ENCODE measurements at places on chromosomes 6 and 20. TPM values are rescaled to one million over a fixed set of nuclear protein-coding genes. Genes with fewer than 3 reads are reported as not detected.

GRCh38 chr20:21137078-21137477 lies 11.2 kb downstream of the KIZ start:
- no peak for DNase-seq

DNA sequence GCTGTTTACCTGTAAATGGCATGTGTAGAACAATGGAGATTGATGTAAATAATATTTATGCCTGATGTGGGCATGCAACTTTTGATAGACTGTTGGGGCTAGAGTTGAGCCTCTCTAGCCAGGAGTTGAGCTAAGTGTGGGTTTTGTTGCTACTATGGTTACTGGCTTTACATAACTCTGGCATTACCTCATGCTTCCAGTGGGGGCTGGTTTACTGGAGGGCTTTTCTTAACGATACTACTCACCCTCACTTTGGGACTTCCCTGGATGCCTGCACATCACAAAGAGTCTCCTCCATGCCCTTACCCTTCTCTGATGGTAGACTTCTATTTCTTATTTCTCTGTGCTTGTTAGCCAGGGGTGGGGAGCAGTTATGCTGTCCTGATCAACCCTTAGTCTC lies 524.6 kb upstream of the CDH4 start:
- DNase-seq: no peak

DNA sequence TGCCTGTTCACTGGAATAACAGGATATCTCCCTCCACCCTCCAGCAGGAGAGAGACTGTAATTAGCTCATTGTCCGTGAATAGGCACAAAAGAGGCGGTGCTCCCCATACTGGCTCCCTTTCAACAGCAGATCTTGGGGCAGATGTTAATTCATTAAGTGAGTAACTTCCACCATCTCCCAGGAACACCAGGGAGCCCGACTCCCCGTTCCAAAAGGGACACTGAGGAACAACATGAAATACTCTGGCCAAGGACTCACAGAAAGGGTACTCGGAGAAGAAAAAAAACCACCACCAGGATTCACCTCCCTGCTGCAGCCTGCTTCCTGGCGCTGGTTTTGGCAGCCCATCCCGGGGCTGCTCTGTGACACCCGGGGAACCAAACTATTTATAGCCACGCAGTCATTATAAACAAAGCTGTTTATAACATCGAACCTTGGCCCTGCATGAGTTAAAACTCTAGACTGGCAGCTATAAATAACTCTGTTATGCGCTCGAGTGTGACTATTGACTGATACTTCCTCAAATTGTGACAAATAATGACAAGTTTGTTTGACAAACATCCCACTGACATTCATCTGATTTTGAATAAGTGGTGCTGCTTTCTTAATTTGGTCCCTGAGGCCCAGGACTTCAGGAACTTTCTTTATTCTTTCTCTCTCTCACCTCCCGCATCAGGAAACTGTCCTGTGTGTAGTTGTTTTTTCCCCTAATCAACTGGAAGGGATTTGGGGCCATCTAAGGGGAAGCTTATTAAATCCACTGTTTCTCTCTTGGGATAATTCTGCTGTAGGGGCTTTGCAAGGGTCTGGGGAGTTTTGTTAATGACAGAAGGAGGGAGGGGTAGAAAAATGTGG lies 521.6 kb downstream of the CD83 start:
- DNase-seq: no peak

DNA sequence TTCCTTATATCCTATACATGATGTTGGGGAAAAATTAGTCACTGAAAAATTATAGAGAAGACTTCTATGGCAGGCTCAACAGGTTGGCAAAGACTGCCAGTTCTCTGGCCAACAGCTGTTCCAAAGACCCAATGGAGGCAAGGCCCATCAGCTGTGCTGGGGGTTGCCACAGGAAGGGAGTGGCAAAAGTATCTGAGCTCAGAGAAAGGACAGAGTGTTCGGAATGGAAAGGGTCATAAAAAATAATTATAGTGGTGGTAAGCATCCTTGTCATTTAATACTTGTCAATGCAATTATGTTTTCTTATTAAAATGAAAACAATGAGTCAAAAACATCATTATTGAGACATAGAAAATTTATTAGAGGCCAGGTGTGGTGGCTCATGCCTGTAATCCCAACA lies 36.1 kb downstream of the FASTKD5 start:
- DNase-seq: no peak

GRCh38 chr6:16095180-16095579 lies 33.7 kb upstream of the MYLIP start:
- DNase-seq: no peak

DNA sequence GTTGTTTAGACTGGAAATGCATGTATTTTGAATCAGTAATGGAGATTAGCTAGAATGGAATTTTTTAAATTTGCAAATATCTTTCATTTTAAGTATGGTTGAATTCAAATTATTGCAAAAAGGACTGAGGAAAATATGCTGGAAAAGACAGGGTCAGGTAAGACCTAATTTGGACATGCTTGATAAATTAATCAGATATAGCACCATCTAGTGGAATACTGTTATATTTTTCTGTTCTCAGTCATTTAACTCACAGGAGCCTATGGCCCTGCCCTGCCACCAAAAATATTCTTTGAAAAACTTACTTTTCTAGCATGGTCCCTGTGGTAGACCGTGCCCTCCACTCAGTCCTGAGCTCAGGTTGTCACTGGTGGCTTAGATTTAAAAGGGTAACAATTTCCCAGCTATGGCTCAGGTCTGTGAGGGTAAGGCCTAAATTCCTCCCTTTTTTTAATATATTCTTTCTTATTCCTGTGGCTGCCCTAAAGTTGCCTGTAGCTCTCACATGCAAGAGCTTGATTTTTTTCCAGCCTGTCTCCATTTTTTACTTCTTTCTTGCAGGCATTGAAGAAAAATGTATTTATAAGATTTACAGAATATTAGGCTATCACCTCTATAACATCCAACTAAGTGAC lies 25.3 kb upstream of the KIAA1586 start:
- no peak for DNase-seq

GRCh38 chr20:43971267-43971666 lies 56.6 kb downstream of the TOX2 start:
- no peak for DNase-seq

DNA sequence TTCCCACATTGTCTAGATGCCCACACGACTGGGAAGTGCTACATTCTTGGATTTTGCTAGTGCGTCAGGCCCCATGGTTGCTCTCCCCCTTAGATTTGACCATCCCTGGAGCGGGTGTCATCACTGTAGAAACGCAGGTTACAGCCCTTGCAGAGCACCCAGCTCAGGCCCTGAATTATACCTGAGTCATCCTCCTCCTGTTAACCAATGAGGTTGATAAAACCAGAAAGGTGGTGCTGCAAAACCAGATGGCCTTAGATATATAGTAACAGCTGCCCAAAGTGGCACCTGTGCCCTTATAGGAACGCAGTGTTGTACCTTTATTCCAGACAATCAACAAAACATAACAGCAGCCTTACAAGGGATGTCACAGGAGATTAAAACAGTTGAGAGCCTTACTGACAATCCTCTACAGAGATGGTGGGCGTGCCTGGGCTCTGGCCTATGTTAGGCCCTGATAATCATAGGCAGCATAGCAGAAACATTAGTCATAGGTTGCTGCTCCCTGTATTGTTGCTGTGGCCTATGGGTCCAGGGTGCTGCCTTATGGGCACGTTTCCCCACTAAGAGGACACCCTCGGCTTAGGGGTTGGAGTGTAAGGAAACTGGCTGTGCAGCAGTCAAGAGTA lies 33.6 kb upstream of the HSF2 start:
- no peak for DNase-seq

DNA sequence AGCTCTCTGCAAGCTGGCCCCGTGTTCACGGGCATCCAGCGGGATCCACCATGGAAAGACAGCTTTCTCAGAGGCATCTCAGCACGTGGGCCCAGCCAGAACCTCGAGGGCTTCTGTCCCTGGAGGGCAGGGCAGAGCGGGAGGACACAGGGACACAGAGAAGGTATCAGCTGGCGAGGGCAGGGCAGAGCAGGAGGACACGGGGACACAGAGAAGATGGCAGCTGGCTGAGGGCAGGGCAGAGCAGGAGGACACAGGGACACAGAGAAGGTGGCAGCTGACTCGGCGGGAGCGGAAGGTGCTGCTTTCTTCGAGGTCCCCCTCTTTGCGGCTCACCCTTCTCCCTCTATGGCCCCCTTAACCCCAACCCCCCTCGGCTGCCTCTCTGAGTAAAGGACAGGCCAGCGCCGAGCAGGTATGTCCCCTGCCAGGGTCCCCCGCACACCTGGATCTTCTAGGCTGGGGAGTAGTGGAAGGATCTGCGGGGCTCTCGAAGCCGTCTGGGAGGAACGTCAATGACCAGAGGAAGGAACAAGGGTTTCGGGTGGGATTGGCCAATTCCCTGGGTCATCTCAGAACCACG lies 28.9 kb upstream of the BHLHE23 start:
- DNase-seq: no peak

DNA sequence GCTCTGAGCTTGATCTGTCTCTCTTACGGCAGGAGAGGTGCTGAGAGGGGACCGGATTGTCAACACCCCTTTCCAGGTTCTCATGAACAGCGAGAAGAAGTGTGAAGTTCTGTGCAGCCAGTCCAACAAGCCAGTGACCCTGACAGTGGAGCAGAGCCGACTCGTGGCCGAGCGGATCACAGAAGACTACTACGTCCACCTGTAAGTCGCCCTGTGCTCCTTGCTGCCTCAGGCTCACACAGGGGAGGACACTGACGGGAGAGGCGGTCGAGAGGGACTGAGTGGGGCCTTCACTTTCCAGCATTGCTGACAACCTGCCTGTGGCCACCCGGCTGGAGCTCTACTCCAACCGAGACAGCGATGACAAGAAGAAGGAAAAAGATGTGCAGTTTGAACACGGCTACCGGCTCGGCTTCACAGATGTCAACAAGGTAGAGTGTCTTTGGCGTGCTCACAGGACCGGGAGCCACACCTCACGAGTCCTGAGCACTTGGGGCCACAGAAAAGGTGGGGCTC lies 32.0 kb downstream of the TM9SF4 start:
- no peak for DNase-seq

DNA sequence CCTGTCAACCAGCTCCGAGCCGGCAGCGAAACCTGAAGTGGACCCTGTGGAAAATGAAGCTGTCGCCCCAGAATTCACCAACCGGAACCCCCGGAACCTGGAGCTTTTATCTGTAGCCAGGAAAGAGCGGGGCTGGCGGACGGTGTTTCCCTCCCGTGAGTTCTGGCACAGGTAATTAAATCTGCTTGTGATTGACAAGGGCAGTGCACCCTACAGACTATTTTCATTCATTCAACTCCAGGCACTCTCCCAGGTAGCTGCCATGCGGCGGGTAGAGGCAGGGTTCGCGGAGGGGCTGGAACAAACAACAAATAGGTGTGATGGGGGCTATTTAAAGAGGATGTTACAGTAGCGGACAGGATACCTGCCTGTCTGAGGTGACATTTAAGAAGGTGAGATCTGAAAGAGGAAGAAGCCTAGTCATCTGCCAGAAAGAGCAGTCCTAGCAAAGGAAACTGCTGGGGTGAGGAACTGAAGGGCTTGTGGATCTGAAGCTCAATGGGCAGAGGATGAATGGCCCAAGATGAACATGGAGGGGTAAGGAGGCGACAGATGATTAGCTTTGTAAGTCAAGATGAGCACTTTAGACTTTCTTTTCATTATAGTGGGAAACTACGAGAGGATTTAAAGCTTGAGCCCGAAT lies 810 bp downstream of the MRPL18 start:
- no peak for DNase-seq

GRCh38 chr6:13733178-13733887 lies 21.7 kb upstream of the RANBP9 start:
- no peak for DNase-seq

DNA sequence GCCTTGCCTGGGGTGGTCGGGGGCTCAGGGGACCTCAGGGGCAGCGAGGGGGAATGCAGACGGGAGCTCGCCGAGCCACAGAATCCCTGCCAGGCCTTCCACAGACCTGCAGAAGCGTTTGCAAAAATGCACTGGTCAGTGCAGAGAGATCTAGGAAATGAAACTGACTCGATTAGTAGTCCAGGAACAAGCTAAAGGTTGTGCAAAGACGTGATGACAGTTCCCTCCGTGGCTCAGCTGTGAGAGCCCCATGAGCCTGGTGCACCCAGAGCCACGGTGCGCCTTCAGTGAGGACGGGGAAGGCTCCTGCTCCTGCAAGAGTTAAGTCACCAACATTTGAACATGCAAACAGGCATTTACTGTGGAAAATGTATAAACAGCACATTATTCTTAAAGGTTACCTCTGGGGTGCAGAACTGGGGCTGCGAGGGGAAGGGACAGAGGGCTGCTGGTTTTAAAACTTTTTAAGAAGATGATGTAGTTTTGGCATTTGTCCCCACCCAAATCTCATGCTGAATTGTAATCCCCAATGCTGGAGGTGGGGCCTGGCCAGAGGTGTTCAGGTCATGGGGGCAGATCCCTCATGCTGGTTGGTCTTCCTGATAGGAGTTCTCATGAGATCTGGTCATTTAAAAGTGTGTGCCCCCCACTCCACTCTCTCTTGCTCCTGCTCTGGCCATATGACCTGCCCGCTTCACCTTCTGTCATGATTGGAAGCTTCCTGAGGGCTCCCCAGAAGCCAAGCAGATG lies 147.3 kb downstream of the DLL1 start:
- DNase-seq: peak; percentile 69

GRCh38 chr6:149194820-149195558 lies 122.5 kb upstream of the TAB2 start:
- DNase-seq: no peak

DNA sequence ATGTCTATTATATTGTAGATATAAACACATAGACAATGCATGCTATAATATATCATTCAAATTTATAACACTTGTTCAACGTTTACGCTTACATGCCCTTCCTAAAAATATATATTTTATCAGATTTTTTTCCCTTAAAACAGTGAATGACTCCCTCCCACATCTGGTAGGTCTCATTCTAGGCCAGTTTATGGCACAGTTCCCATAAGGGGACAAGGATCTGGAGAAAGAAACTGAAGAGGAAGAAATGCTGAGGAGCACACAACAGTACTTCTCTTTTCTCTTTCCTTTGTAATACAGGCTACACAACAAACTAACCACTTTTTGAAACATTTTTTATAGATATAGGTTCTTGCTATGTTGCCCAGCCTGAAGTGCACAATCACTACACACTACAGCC lies 48.6 kb upstream of the RCAN2 start:
- no peak for DNase-seq

ATP6V1G2 gene
- 8.8 TPM for total RNA-seq

TRIM10 gene
- total RNA-seq: not detected

MYB gene
- total RNA-seq: 0.86 TPM

All from osteocyte (in vitro differentiated cells).